Right ventricle myocardium inferior (tissue), 1 donor: ENCODE measurements at places on chromosomes 5 and 9. TPM values are rescaled to one million over a fixed set of nuclear protein-coding genes. Genes with fewer than 3 reads are reported as not detected.

NDFIP1 gene
- total RNA-seq = 51.9 TPM

NUTM2G gene
- total RNA-seq = not detected

MSX2 gene
- 1.4 TPM for total RNA-seq

ARHGEF28 gene
- 1.9 TPM for total RNA-seq

DNA sequence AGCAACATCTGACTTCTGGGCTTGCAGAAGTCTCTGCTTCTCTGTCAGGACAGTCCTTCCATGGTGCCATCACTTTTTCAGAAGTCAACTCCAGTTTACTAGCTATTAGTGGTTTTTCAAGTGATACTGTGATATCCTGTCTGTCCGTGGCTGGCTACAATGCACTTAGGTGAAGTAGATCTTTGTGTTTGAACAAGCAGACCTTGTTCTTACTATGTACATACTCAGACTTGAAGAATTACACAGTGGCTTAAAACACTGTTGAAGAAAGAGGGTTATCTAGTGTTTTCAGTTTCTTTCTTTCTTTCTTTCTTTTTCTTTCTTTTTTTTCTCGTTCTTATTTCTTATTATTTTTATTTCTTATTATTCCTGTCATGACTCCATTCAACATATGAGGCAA is 228.7 kb downstream of the NTRK2 start:
- DNase-seq = no peak
